NCI-H1930 (cell line): ENCODE measurements at places on chromosomes 1 and 21.

DNA sequence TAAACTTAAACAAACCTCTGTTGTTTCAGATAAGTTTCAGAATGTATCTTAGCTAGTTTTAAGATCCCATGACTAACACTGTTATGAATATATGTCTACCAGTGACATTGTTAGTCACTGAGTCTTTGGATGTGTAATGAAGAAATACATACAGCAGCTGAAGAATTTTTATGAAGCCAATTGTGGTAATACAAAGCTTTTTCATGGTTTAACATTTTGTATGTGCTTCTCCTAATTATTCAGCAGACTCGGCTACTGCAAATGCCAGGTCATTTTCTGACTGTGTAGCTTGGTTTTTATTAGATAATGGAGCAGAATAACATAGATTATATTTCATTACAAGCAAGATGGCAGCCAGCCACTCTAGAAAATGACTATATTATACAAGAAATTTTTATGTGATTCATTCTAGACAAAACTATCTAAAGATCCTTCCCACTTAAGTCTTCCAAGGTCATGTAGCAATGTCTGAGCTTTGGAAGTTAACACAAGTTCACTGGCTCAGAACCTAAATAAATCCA is 147.8 kb downstream of the TNFSF18 start:
- no peak for DNase-seq

- DNase-seq: peak; percentile 33
Observed at GRCh38 chr1:171644805-171645483, 7.5 kb downstream of the MYOC start.

- DNase-seq: no peak
Observed at GRCh38 chr1:116854403-116854690, 55.4 kb upstream of the PTGFRN start.

GRCh38 chr1:46682064-46682463 is 10.4 kb downstream of the TEX38 start:
- DNase-seq: no peak

- no peak for DNase-seq
Observed at GRCh38 chr1:20281801-20282200, 8.9 kb upstream of the VWA5B1 start.

DNA sequence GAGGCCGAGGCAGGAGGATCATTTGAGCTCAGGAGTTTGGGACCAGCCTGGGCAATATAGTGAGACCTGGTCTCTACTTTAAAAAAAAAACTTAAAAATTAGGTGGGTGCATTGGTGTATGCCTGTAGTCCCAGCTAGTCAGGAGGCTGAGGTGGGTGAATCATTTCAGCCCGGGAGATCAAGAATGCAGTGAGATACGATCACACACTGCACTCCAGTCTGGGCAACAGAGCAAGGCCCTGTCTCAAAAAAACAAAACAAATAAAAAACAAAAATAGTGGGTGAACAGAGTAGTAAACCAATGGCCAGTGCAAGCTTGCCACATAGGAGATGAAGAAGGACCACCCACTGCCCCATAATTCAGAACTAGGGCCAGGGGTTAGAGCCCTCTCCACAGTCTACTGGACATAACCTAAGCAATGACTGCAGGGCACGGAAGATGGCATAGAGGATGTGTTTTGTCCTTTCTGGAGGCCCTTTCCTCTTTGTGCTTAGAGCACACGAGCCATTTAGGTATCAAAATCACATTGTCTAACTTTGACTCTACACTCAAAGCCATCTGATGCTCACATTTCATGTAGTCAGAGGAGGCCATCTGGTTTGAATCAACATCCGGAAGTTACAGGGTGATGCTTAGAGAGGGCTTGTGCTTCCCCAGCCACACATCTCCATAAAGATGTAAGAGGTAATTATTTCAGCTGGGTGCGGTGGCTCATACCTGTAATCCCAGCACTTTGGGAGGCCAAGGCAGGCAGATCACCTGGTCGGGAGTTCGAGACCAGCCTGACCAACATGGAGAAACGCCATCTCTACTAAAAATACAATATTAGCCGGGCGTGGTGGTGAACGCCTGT is 12.6 kb downstream of the CD2 start:
- no peak for DNase-seq

DNA sequence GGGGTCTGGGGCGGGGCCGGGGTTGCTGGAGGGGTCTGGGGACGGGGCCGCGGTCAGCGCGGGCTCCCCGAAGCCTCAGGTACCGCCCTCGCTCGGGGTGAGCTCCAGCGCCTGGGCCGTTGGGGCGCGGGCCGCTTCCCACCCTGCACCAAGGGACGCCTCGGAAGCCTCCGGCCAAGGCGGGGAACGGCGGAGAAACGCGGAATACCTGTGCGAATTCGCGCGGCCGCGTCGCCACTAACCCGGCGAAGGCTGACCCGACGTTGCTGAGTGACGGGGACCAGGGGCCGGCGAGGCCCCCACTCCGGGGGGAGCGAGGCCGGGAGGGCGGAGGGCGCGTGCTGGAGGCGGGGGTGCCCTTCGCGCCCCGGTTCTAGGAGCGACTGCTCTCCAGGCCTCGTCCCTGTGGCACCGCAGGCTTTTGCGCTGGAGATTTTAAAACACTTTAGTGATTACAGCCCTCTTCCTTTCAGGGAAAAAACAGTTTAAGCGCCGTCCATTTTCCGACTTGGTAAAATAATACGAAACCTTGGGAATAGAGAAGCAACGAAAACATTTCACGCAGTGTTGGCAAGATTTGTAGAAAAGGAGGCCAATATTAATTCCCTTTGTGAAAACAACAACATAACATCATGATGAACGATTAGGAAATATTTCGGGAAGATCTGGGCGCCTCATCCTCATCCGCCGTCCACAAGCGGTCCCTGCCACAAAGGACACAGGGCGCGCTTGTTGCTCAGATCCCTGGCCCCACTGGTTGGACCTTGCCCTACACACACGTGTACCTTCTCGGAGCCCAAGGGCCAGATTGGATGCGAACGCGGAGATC is 971 bp upstream of the GNG4 start:
- peak; percentile 68 for DNase-seq
